ENCODE measurements at places on chromosomes 2 and 18.

- DNase-seq, result no peak
Observed at GRCh38 chr18:2150566-2150965, 420.7 kb downstream of the METTL4 start.

DNA sequence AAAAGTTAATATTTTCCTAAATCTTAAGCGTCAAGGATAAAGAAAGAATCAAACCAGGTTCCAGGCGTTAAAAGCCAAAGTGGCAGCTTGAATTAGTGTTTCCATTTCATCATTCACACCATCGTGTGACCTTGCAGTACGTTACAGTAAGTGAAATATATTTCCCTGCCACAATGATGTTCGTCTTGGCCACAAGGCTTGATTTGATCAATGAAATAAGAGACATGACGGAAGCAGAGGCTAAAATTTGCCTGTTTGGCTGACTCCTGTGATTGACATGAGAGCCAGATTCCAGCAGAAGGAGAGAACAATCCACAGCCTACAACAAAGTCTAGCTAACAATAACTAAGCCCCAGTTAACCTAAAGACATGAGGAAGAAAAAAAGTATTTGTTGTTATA, 62.0 kb downstream of the ASXL2 start:
- DNase-seq, result no peak

DNA sequence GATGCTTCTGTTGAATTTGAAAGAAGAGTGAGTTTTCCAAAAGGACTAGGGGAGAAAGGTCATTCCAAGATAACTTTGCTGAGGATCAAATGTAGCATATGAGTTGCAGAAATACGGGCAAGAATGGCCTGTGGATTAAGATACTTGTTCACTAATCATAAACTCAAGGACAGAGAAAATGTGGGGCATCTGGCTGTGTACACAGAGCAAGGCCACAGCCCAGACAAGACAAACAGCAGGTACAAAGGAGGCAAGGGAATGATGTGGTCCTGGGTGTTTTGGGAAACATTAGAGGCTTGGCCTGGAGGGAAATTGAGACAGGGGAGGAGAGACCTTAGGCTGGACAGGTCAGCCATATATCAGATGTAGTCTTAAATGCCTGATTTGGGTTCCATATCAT, 254.8 kb downstream of the TTC32 start:
- no peak for DNase-seq

- DNase-seq, result peak; percentile 98
Observed at GRCh38 chr2:208265801-208266552, at the start of gene PIKFYVE. PIKFYVE (plus strand) TSS chr2:208266255; CDS start chr2:208271520, 5,265 bp downstream.

GRCh38 chr2:237662671-237663093, 35.3 kb downstream of the LRRFIP1 start:
- peak; percentile 91 for DNase-seq

GRCh38 chr18:49858309-49859020, 45.1 kb upstream of the ACAA2 start:
- DNase-seq, result peak; percentile 45

GRCh38 chr2:221204699-221205098, 367.4 kb downstream of the EPHA4 start:
- no peak for DNase-seq

GRCh38 chr2:37507051-37507410, 162.6 kb downstream of the QPCT start:
- DNase-seq, result no peak

DNA sequence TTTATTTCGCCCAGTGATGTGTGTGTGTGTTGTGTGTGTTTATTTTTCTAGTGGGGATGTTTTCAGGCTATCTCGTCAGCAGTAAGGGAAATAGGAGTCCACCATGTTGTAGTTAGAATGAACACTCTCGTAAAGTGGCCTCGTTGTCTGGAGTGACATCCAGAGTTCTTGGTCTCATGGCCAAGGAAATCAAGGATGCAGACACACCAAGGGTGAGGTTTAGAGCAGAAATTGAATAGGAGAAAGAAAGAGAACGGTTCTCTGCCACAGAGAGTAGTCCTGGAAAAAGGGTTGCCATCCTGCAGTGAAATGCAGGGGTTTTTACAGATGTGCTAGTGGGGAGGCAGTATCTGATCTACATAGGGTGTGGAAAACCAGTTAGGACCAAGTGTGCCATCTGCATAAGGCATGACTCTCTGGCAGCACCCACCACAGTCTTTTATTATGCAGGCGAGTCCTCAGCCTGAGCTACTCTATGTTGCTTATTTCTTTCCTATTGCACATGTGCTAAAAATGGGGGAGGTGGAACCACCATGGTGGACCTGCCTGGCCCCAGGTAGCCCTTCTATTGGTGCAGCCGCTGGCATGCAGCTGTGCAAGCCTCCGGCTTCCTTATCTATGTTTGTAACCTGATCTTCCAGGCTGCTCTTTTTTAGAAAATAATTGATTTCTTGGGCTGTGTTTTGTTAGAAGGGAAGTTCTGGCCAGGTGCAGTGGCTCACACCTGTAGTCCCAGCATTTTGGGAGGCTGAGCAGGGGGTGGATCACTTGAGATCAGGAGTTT, 23.2 kb downstream of the RALB start:
- no peak for DNase-seq

DNA sequence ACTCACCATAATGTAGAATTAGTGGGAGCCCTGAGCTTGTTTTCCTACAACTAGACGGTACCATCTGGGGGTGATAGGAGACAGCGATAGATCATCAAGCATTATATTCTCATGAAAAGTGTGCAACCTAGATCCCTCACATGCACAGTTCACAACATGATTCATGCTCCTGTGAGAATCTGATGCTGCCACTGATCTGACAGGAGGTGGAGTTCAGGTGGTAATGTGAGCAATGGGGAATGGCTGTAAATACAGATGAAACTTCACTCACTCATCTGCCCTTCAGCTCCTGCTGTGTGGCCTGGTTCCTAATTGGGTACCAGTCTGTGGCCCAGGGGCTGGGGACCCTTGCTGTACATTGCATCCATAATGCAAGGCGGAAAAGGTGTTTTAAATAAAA, 60.7 kb downstream of the USP34 start:
- DNase-seq, result no peak

- DNase-seq, result peak; percentile 6
Observed at GRCh38 chr2:168490015-168490874, 34.2 kb downstream of the CERS6 start.

GRCh38 chr2:228344531-228344930, 163.0 kb upstream of the SPHKAP start:
- no peak for DNase-seq

DNA sequence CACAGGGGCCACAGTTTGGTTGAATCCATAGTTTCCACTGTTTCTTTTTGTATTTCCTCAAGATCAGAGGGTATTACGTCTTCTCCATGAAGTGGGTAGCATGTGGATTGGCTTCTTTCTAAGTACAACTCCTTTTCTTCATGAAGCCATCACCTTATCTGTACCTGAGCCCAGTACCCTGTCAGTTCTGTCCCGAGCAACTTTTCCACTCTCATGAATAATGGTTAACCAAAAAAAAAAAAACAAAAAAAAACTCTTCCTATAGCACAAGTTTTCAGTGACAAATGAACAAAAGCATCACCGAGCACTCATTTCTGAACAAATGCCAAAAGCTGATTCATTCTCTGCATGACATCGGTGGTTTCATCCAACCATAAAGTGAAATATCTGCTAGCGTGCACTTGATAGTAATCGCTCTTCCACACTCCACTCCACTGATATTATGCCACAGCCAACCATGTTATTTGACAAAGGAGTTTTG, 53.0 kb upstream of the CCDC150 start:
- DNase-seq, result peak; percentile 80

- DNase-seq, result peak; percentile 40
Observed at GRCh38 chr18:42053188-42053781, 98.3 kb downstream of the PIK3C3 start.

GRCh38 chr2:96873651-96874096, 3.8 kb upstream of the SEMA4C start:
- no peak for DNase-seq

DNA sequence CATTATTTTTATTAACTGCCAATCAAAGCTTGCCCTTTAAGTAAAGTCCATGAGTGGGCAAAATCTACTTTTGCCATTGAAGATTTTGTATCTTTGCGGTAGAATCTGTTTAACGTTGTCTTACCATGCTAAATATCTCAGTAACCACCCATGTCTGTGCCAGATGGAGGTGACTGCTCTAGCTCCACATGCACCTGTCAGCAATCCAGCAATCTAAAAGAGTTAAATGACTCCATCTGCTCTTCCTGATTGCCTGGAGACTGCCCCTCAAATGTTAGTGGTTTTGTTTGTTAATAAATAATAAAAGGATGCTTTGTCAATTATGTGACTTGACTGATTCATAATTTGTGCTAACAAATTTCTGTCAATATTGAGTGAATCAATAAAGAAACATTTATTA, 141.7 kb downstream of the RBM43 start:
- no peak for DNase-seq

DNA sequence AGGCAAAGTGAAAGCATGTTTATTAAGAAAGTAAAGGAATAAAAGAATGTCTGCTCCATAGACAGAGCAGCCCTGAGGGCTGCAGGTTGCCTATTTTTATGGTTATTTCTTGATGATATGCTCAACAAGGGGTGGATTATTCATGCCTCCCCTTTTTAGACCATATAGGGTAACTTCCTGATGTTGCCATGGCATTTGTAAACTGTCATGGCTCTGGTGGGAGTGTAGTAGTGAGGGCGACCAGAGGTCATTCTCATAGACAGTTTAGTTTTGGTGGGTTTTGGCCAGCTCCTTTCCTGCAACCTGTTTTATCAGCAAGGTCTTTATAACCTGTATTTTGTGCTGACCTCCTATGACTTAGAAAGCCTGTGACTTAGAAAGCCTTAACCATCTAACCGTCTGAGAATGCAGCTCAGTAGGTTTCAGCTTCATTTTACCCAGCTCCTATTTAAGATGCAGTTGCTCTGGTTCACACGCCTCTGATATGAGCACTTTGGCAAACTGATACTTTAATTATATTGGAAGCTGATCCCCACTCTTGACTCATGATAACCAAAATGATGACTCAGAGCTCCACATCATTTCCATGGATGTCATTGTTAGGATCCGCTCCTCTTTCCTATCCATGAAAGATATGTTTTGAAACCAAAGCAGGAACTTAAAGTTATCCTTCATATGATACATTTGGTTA, 14.5 kb upstream of the ERMN start:
- DNase-seq, result peak; percentile 59

DNA sequence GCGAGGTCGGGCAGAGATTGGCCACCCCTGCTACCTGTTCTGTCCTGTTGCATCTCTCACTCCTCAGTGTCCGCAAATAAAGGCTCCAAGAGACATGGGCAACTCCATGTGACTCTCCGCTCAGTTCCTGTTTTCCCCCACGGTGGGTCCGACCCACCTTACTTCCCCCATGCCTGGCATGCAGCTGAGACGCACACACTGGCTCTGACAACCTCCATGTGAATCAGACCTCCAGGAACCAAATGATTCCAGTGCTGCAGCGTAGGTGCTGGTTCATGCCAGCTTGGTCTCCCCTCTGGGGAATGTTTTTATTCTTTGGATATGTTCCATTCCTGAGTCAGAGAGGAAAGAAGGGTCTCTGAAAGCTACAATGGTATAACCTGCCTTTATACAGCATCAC, 221.5 kb downstream of the SH3RF3 start:
- DNase-seq, result no peak

GRCh38 chr18:66724664-66725356, 120.9 kb upstream of the CDH19 start:
- DNase-seq, result no peak

DNA sequence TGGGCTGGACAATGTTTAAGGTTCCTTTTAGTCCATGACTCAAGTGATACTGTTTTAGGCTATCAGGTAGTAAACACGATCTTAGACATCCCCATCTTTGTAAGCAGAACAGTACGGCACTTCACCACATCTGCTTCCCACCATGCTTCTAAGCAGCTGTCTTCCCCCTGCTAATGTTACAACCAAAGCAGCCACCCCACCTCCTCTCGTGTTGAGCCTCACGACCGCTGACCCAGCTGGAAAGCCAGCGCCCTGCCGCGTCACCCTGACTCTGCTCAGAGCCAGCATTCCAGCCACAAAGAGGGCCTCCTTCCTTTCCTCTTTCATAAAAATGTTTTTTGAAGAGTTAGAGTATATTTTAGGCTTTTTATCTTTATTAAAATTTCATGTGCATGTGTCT, 9.4 kb downstream of the MTERF4 start:
- DNase-seq, result no peak

DNA sequence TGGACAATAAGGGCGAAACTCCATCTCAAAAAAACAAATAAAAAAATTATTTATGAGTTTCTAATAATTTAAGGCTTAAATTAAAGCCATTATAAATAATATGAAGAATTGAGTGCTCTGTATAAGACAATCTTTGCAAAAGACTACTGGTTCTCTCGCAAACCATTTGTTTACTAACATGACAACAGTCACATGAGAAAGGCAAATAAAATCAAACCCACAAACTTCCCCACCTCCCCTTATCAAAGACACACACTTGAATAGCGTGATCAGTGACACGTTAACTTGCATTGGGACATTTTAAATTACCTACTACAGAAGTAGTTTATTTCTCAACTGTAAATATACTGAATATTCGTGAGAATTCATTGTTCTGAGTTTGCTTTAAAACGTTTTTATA, 21.1 kb downstream of the RAB1A start:
- no peak for DNase-seq

GRCh38 chr2:232569541-232569940, 19.1 kb downstream of the EIF4E2 start:
- no peak for DNase-seq

DNA sequence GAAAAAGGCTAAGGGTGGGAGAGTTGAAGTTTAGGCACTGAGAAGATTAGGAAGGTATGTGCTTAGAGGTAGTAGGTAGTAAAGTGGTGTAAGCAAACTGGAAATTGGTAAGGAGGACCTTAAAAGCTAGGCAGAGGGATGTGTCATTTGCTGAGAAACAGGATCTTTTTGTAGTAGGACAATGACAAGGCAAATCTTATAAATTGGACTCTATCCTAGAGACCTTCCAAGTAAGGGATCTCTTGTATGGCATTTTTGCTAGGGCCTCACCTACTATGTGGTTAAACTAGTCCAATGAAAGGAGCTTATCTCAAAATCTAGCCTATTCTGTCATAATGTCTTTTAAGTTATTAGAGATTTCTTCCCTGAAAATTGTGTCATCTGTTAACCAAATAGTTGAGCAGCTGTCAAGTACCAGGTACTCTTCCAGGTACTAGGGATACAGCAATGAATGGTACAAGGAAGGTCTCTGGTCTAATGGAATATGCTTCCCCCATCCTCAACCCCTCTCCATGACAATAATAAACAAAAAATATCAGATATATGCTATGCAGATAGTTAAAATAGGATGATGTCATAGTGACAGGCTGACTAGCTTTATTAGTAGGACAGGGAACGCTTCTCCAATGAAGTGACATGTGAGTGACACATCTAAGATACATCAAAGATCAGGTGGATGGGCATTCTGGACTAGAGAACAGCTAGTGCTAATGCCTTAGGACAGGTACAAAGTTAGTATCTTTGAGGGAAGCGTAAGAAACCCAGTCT, 17.7 kb downstream of the RIOK3 start:
- no peak for DNase-seq
